ENCODE measurements at places on chromosomes 2 and 18.

DNA sequence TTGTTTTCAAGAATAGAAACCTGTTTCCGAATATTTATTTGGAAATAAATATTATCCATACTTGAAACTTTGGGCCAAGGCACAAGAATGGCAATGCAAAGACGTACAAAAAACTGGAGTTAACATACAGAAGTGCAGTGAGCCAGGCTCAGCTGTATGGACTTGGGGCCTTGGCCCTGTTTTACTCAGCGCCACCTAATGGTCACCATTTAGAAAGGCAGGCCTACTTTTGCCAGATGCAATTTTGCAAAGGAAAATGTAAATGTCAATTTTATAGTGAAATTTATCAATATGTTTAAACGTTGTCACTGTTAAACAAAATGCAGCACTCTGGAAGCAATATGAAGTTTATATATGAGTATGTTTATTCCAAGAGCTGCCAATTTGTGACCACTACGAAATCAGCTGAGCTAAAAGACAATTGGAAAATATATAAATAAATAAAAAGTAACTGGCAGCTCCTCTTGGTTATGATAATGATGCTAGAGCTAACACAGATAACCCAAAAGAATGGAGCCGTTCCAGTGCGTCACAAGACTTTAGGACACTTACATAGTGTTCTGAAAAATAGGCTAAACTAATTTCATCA is 155.0 kb downstream of the ARHGAP15 start:
- DNase-seq: no peak

DNA sequence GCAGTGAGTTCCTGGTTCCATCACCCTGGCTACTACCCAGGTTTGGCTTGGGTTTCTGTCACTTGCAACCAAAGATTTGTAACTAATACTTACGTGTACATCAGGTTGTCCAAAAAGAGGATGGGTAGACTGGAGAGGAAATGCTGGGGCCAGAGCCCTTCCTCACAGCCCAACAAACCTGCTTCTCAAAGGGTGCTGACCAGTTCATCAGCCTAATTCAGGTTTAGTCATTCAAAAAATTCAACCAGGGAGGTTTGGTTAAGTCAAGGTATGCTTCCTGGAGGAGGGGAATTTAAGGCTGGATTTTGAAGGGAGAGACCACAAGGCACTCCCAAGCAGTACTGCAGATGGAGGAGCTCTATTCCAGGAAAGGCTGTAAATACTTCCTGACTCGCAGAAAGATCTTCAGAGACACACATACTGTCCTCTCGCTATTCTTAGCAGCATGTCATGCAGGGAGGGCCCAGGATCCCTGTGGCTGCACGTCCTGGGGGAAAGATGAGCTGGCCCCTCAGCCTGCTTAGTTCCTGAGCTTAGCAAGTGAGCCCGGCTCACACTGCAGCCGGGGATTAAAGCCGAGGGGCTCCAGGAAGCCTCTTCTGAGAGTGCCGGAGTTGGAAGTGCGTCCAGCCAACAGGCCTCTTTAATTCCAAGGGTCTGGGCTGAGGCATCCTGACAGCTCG is 40.0 kb upstream of the BIN1 start:
- no peak for DNase-seq

DNA sequence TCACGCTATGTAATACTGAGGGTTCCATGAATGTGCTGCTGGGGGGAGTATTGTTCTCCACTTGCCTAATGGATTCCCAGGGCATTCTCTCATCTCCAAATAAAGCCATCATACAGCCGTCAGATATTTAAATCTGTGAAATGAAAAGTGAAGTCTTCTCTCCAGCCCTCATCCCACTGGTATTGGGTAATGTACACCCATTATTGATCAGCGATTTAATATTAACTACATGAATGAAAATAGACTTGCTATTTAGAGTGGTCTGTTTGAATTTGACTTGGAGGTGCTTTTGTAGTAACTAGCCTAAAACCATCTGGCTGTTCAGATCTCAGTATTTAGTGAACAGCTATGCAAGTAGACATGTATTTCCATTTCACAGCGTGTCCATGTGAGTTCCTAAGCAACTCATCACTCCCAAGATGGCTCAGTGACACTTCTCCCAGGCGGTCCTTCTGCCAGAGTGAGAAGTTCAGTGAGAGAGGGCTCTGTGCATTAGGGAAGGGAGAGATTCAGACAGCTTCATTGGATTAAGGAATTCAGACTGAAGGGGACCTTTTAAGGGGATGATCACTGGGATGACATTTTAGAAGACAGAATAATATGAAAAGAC is 140.7 kb downstream of the WDSUB1 start:
- no peak for DNase-seq

GRCh38 chr2:218267259-218267658 is 2.7 kb downstream of the AAMP start:
- no peak for DNase-seq

- no peak for DNase-seq
Measured at GRCh38 chr18:49304751-49305150, 155.7 kb downstream of the DYM start.

DNA sequence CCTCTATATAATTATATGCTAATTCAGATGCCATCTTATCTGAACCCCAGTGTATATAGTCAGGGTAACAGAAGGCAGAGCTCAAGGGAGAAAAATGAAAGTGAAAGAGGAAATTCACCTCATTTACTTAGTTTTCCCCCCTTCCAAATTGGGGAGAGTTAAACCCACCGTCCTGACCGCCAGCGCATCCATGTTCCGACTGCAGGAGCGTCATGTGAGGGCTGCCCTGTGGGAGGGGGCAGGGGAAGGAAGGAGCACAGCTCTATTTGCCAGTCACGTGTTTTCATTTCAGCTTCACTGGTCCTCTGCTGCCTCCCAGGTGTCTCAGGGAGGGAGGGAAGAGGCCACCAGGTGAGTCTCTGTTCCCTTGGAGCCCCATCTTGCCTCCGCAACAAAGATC is 13.2 kb downstream of the CNNM4 start:
- no peak for DNase-seq

DNA sequence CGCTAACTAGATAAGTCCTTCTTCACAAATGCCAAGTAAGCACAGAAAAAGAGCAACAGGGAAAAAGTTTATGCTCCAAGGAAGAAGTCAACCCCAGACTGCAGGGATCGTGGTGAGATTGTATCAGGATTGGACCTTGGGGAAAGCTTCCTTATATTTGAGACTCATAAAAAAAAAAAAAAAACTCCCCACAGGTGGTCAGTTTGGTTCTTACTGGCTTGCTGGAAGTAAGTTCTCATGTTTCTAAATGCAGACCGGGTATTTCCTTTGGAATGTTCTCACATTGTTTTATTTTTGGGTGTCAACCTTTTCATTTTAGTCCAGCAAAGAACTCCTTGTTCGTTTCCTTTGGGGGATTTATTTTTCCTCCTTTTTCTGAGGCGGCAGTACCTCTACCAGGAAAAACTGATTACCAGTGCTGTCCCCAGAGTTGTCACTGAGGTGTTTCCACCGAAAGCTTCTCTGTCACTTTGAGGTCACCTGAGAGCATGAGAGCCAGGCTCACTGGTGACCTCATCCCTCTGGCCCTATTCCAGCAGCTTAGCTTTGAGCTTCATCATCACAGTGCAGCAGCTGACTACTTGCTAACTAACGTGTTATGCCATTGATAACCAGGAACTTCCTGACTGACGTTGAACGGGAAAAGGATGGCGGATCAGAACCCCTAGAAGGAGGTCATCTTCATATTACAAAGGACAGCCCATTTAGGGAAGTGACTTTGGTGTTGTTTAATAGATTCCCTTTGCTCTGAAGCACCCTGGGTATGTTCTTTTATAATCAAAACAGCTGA is 16.8 kb upstream of the ATP8B1 start:
- DNase-seq: no peak

DNA sequence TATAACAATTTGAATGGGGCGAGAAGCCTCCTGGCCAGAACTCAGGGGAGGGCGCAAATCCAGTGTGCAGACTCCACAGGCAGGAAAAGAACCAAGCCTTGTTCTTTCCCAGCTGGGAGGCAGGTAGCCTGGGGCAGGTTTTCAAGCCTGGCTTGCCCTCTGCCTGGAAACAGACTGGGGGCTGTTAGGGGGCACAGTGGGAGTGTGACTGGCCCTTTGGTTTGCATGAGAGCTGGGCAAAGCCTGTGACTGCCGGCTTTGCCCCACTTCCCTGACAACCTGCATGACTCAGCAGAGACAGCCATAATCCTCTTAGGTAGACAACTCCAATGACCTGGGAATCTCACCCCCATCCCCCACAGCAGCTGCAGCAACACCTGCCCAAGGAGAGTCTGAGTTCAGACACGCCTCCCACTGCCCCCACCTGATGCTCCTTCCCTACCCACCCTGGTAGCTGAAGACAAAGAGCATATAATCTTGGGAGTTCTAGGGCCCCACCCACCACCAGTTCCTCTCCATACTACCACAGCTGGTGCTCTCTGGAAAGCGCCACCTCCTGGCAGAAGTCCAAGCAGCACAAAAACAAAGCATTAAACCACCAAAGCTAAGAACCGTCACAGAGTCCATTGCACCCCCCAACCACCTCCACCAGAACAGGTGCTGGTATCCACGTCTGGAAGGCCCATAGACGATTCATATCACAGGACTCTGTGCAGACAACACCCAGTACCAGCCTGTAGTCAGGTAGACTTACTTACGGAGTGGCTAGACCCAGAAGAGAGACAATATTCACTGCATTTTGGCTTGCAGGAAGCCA is 402.5 kb downstream of the STK39 start:
- no peak for DNase-seq

- DNase-seq: no peak
Measured at GRCh38 chr18:4808891-4809290, 353.8 kb upstream of the DLGAP1 start.

DNA sequence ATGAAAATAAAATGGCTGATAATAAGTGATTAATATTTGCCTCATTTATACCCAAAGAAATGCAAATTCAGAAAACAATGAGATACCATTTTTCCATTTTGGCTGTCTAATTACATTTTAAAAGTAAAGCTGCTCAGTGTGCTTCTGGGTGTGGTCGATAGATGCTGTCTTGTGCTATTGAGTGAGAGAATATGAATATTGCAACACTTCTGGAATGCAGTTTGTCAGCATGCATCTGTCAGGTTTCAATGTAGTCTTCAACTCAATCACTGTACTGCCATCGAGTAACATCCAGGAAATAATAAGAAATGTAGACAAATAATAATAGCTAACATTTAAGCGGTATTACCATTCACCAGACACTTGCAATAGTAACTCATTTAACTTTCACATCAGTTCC is 3.9 kb downstream of the IL18R1 start:
- no peak for DNase-seq

GRCh38 chr2:8477552-8478470 is 204.0 kb upstream of the ID2 start:
- DNase-seq: no peak

- no peak for DNase-seq
Measured at GRCh38 chr2:111157798-111158197, 37.1 kb downstream of the BCL2L11 start.

- no peak for DNase-seq
Measured at GRCh38 chr2:46858702-46859090, 56.9 kb downstream of the MCFD2 start.

DNA sequence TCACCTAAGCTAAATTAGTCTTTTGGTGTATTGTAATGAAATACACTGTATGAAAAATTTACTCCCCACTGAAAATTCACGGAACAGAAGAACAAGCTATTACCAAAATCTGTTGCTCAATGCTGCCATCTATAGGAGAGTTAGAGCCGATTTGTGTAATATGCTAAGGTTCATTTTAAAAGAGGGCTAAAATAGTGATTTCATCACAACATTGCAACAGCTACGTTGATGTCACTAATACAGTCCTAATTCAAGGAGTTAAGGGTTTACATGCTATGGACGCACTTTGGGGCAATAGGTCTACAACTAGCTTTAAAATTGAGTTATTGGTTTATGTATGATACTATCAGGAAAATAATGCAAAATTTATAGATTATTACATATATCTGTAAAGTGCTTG is 3.0 kb upstream of the IRS1 start:
- no peak for DNase-seq

- DNase-seq: no peak
Measured at GRCh38 chr18:79445696-79446561, 50.2 kb downstream of the NFATC1 start.

DNA sequence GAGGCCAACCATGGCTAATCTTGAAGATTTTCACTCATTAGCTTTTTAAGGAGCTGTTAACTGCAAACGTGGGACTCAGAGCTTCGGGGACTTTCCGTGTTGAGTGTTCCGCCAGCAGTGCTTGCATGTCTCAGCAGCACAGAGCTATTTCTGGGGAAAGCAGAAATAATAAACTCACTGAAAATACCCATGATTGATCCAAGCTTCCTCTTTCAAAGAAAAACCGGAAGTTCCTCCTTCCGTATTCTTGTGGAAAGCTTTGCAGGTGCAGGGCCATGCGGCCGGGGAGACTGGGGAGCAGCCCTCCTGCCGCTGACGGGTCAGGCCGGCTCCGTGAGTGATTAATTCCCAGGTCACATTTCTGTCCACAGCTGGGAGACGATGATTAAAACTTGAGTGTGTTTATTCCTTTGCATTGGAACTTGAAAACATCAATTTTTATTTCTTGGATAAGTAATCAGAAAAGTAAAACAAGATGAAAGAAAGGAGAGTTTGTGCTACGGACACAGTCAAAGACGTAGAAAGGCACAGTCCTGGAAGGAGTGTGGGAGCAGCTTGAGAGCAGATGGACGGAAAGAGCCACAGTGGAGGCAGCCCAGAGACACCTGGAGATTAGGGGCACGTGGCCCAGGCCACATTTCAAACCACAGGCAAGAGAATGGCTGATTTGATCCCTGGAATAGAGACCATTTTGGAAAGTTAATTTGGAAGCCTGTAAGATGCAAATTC is 54.2 kb upstream of the CTDP1 start:
- DNase-seq: no peak

- no peak for DNase-seq
Measured at GRCh38 chr18:24462838-24463775, 2.7 kb downstream of the HRH4 start.

DNA sequence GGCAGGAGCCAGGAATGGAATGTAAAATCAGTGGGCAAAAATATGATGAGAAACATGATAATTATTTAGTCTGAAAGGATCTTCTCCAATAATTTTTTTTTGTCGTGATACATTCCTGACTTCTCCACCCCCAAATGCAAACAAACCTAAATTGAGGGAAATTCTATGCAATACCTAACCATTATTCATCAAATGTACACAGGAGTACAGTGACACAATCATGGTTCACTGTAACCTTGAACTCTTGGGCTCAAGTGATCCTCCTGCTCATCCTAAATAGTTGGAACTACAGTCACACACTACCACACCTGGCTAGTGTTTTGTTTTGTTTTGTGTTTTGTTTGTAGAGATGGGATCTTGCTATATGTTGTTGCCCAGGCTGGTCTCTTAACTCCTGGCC is 46.5 kb downstream of the RAB10 start:
- DNase-seq: no peak

DNA sequence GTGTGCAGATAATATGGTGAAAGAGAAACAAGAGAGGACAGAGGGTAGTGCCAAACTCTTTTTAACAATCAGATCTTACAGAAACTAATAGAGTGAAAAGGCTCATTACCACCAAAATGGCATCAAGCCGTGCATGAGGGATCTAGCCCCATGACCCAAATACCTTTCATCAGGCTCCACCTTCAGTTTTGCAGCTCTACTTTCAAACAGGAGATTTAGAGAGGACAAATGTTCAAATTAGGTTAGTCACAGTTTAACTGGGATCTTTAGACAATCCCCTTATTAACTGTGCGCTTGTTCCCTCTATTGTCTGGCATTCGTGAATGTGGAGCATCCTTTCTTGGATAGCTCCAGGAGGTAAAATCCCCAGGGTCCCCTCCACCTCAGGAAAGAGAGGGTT is 1209.3 kb upstream of the CHAC2 start:
- DNase-seq: no peak

Data from stimulated activated CD8-positive, alpha-beta memory T cell treated with anti-CD3 and anti-CD28 coated beads, Interleukin-2, amount 100 ng/mL, for 1 hour (primary cell).